A673 (cell line): ENCODE measurements at places on chromosomes 1 and 21.

DNA sequence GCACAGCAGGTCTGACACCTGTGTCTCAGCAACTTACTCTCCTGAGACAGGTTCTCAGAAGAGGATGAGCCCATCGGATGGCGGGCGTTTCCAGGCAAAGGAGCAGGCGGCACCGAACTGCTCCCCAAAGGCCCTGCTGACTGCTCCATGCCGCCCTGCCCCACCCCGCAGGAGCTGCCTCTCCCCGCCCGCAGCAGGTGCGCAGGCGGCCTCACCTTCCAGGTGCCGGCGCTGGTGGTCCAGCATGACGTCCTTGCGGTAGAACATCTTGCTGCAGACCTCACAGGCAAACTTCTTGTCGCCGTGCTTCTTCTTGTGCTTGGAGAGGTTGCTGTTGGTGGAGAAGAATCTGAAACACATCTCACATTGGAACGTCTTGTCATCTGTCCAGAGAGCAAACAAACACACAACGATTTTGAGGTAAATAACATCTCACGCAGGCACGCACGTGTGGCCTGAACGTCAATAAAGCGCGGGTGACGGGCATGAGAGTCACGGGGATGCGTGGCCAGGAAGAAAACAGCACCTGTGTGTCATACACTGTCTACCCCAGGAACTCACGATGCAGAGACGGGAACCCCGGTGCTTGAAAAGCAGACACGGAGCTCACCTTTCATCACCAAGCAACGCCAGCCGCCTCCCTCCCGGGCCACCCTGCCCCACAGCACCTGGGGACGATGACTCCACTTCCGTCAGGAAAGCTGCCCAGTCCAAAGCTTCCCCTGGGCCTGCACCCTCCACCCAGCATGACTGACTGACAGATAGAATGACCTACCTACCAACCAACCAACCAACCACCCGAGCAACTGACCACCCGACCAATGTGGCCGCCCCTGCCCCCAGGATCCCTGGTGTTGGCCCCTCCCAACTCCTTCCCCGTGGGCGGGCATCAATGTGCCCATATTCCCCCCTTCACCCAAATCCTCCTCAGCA, 50.9 kb downstream of the PRDM15 start:
- no peak overlapping the region for H3K27ac ChIP-seq
- no peak overlapping the region for H3K4me3 ChIP-seq
- H3K27me3 ChIP-seq: no peaks in the 10 kb centered on the region
- DNase-seq: no peak
- H3K4me1 ChIP-seq: no peaks in the 10 kb centered on the region

GRCh38 chr1:109253803-109254620, 4.7 kb downstream of the CELSR2 start:
- H3K4me3 ChIP-seq: peak overlapping the region; percentile 29
- H3K27ac ChIP-seq: peak overlapping the region; percentile 82
- H3K4me1 ChIP-seq: peaks cover 27% of the 10 kb centered on the region
- H3K36me3 ChIP-seq: peaks cover under 1% of the 10 kb centered on the region
- H3K27me3 ChIP-seq: no peaks in the 10 kb centered on the region

DNA sequence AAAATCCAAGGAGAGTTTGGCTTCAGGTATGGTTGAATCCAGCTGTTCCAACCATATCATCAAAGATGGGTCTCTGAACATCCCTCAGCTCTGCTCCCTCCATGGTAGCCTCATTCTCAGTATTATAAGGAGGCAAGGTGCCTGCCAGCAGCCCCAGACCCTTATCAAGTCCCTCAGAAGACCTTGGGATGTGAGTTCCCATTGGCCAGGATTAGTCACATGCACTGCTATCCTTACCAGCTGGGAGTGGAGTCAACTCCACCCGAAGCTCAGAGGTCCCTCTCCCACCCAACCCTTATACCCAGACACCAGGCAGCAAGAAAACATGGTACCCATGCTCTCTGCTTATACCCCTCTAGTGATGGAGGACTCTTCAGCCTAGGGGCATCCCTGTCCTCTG, 153.7 kb upstream of the ZBTB40 start:
- no peaks in the 10 kb centered on the region for H3K36me3 ChIP-seq
- no peak overlapping the region for H3K4me3 ChIP-seq
- peaks cover 10% of the 10 kb centered on the region for H3K27me3 ChIP-seq
- H3K27ac ChIP-seq: no peak overlapping the region

DNA sequence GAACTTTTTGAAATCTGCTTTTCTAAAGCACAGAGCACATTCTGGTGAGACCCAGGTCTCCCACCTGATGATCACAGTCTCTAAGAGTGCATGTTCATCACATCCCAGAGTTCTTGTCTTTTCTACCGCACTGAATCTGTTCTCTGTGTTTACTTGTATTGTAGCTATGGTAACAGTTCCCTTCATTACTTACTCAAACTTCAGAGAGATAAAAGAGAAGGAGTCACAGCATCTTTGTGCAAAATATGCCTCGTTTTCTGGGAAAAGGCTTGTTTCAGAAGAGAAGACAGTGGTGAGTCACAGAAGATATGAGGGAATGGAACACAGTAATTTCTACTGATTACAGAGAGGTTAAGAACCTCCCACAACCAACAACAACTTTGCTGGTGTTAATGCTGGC, 580.6 kb downstream of the PLA2G4A start:
- H3K4me3 ChIP-seq: no peak overlapping the region
- H3K36me3 ChIP-seq: no peaks in the 10 kb centered on the region
- no peak for DNase-seq
- H3K27ac ChIP-seq: no peak overlapping the region
- no peaks in the 10 kb centered on the region for H3K27me3 ChIP-seq

- DNase-seq: no peak
- H3K4me1 ChIP-seq: no peaks in the 10 kb centered on the region
- no peaks in the 10 kb centered on the region for H3K36me3 ChIP-seq
- peaks cover 6% of the 10 kb centered on the region for H3K27me3 ChIP-seq
- no peak overlapping the region for H3K27ac ChIP-seq
These were observed 65.8 kb downstream of the CD34 start for GRCh38 chr1:207845109-207845508.

- H3K27me3 ChIP-seq: no peaks in the 10 kb centered on the region
- H3K27ac ChIP-seq: no peak overlapping the region
- no peak overlapping the region for H3K4me3 ChIP-seq
- H3K36me3 ChIP-seq: no peaks in the 10 kb centered on the region
- no peak for DNase-seq
These were observed 11.4 kb upstream of the CCN1 start for GRCh38 chr1:85569122-85569521.

DNA sequence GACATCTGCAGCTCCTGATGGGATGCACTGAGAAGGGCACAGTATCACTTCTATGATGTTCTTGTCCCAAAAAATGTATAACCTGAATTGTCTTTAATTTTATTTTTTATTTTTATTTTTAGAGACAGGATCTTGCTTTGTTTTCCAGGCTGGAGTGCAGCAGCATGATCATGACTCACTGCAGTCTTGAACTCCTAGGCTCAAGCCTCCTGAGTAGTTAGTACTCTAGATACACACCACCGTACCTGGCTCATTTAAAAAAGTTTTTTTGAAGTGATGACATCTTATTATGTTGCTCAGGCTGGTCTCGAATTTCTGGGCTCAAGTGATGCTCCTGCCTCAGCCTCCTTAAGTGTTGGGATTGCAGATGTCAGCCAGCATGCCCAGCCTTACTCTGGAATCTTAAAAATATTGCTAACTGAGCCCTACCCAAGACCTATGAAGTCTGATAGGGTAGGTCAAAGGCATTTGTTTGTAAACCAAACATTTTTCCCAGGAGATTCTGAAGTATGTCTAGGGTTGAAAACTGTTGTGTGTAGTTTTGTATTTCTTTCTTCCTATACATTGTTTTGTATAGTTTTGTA, 68.9 kb downstream of the ATF6 start:
- DNase-seq: no peak
- H3K27ac ChIP-seq: no peak overlapping the region
- no peaks in the 10 kb centered on the region for H3K4me1 ChIP-seq
- no peaks in the 10 kb centered on the region for H3K36me3 ChIP-seq

DNA sequence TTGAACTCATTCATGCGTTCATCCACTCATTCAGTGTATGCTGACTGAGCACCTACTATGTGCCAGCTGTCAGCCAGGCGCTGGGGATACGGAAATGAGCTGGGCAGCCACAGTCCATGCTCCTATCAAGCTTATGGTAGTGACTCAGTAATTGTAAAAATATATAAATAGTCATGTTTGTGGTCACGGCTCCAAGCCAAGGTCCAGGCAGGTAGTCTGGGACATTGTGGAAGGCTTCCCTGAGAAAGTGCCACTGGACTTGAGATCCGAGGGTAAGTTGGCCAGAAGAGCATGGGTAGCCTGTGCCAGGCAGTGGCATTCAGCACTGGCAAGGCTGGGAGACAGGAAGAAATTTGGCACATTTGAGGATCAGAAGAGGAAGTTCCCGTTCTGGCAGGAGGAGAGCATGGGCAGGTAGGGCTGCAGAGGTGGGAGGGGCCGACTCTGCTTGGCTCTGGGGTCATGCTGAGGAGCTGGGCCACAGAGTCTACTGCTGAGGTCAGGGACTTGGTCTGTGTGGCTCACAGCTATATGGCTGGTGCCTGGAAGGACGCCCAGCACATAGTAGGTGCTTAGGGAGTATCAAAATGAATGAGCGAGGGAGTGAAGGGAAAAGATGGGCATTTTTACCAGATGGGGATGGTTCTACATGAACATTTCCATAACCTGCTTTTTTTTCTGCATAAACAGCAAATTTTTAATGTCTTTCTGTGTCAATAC, 6.9 kb downstream of the PTPRF start:
- no peak overlapping the region for H3K27ac ChIP-seq
- no peaks in the 10 kb centered on the region for H3K27me3 ChIP-seq
- no peaks in the 10 kb centered on the region for H3K4me1 ChIP-seq
- no peak overlapping the region for H3K4me3 ChIP-seq
- peaks cover 8% of the 10 kb centered on the region for H3K36me3 ChIP-seq
- DNase-seq: no peak

GRCh38 chr1:48889082-48889481, 112.4 kb upstream of the BEND5 start:
- no peak for DNase-seq
- no peaks in the 10 kb centered on the region for H3K4me1 ChIP-seq
- no peaks in the 10 kb centered on the region for H3K36me3 ChIP-seq
- no peak overlapping the region for H3K27ac ChIP-seq
- no peak overlapping the region for H3K4me3 ChIP-seq
- H3K27me3 ChIP-seq: no peaks in the 10 kb centered on the region

- H3K27me3 ChIP-seq: no peaks in the 10 kb centered on the region
- H3K36me3 ChIP-seq: no peaks in the 10 kb centered on the region
- H3K4me3 ChIP-seq: no peak overlapping the region
- no peak overlapping the region for H3K27ac ChIP-seq
- no peaks in the 10 kb centered on the region for H3K4me1 ChIP-seq
These were observed 285.2 kb downstream of the PCP4 start for GRCh38 chr21:40152476-40152875.

DNA sequence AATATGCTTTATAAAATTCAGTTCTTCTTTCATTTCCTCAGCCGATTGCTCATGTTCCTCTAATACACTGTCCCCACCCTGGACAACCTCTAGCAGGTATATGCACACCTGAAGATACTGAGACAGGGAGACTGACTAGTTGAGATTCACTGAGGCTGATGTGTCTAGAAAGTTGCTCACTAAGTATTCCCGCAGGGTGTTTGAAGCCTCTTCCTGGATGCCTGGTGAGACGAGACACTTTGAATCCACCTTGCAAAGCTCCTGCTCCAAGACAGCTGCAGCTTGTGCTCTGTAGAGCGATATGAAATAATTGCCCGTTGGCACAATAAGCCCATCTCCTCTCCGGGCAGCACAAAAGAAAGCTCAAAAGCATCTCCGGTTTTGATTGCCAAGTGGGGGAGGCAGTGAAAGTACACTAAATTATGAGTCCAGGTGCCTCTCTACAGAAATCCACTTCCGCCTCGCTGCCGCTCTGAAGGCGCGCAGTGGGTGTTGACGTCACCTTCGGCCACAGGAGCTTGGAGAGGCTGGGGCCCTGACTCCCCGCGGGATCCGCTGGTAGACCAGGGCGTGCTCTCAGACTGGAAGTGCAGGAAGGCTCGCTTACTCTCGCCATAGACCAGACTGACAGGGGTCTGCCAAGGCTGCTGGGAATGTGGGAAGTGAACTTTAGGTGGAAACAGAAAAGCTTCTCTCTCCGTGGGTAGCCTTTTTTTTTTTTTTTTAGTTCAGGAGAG, 46.3 kb downstream of the GPA33 start:
- DNase-seq: peak; percentile 40
- H3K4me1 ChIP-seq: peaks cover 6% of the 10 kb centered on the region
- H3K27ac ChIP-seq: no peak overlapping the region

DNA sequence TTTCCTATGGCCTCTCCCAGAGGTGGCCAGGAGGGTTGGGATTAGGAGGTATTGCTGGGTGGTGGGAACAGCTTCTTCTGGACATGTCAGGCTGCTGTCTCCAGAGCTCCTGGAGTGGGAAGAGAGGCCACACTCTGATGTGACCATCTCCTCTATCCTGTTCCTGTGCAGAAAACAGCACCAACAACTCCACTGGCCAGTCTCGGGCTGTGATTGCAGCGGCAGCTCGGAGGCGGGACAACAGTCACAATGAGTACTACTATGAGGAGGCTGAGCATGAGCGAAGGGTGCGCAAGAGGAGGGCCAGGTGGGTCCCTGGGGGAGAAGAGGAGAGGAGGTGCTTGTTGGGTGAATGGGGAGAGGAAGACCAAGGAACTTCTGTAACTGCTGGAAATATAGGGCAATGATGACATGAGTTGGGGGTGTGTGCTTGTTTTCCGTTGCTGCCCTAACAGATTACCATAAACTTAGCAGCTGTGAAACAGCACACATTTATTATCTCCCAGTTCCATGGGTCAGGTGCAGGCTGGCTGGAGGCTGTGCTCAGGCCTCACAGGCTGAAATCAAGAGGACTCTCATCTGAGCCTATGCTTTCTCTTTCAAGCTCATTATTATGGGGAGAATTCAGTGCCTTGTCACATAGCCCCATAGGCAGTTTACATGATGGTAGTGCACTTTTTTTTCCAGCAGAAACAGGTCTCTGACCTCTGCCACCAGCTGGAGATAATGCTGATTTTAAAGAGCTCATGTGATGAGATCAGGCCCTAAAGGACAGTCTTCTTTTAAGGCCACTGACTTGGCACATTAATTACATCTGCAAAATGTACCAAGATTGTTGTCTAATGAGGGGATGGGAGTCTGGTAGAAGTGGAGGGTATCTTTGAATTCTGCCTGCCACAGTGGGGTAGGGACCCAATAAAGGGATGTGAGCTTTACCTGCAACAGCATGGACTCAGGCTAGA, 20.8 kb downstream of the VANGL2 start:
- no peaks in the 10 kb centered on the region for H3K27me3 ChIP-seq
- H3K4me3 ChIP-seq: no peak overlapping the region
- no peak for DNase-seq
- no peaks in the 10 kb centered on the region for H3K4me1 ChIP-seq
- H3K36me3 ChIP-seq: peaks cover 3% of the 10 kb centered on the region

DNA sequence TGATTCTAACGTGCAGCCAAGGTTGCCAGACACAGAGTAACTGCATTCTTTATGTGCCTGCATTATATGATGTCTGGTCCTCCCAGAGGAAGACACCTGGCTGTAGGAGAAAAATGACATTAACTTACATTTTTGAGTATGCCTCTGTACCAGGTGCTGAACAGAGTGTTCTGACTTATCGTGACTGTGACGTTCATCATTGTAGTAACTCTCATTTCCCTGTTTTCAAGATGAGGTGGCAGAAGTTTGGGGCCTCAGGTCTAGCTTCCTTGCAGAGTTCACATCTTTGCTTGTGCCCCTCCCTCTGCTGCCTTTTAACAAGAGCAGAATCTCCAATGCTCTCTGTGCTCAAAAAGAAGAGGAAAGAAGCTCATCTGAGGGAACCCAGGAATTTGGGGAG, 488.0 kb downstream of the AJAP1 start:
- no peaks in the 10 kb centered on the region for H3K4me1 ChIP-seq
- H3K27me3 ChIP-seq: no peaks in the 10 kb centered on the region
- no peaks in the 10 kb centered on the region for H3K36me3 ChIP-seq
- no peak overlapping the region for H3K27ac ChIP-seq
- no peak overlapping the region for H3K4me3 ChIP-seq
